Neuronal stem cell (in vitro differentiated cells): ENCODE measurements at places on chromosomes 1 and 21.

- no peak for DNase-seq
Observed at GRCh38 chr1:231390071-231390470, 32.0 kb downstream of the EGLN1 start.

- DNase-seq: no peak
Observed at GRCh38 chr21:41961282-41961701, 7.5 kb upstream of the C2CD2 start.

DNA sequence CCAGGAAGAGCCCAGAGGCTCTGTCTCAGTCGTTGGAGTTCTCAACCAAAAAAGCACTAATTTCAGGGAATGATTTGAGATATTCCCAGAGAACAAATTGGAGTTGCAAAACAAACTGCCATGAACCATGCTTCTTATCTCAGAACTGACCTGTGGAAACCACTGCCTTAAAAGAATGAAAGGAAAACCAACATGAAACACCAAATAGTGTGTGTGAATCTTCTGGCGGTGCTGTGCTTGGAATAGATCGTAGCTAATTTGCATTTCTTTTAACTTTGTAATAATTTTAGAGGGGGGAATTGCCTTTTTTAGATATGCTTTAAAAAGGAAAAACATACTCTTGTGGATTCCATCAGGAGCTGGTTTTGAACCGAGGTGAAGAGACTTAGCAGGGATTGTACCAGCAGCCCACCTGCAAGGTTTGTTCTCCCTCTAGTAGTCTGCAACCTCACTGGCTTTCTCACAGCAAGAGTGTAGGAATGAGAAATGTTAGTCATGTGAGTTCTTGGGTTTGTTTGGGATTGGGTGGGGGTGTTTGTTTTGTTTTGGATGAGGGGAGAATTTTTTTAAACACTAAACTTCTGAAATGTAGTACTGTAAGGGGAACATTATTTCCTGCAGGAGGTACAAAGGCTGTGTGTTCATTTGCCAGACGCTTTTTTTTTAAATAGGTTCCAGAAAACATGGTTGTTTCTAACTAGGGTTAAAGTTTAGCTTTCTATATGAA, 45.7 kb upstream of the ANGPTL1 start:
- DNase-seq: no peak

DNA sequence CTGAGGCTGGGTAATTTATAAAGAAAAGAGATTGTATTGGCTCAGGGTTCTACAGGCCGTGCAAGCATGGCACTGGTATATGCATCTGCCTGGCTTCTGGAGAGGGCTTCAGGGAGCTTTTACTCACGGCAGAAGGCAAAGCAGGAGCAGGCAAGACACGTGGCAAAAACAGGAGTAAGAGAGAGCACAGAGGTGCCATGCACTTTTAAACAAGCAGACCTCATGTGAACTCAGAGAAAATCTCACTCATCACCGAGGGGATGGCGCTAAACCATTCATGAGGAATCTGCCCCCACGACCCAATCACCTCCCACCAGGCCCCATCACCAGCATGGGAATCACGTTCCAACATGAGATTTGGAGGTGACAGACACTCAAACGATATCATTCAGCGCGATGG, 400.7 kb upstream of the RUNX1 start:
- DNase-seq: no peak

DNA sequence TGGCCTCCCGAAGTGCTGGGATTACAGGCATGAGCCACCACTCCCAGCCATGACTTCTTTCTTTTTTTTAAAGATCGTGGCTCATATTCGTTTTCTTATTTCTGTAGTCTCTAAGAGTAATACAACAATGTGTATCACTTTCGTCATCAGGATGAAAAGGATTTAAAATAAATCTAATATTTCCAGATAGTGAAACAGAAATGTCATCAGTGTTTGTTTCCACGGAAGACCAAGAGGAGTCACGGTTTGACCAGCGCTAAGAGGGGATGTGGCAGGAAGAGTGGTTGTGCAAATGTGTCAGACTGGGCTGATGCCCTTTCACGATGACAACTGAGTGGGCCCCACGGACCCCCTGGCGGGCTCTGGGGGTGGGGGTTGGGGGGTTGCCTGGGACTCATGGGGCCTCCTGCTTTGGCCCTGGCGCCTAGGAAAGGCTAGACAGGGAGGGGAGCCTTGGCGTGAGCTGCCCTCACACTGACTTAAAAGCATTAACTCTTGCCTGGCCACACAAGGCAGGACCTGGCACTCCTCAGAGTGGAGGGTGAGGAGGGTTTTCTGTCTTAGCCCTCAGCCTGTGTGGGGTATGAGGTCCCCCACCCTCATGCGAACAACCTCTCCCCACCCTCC, 8.4 kb downstream of the SOX13 start:
- DNase-seq: no peak

- DNase-seq: no peak
Observed at GRCh38 chr1:4309676-4310320, 344.6 kb upstream of the AJAP1 start.

DNA sequence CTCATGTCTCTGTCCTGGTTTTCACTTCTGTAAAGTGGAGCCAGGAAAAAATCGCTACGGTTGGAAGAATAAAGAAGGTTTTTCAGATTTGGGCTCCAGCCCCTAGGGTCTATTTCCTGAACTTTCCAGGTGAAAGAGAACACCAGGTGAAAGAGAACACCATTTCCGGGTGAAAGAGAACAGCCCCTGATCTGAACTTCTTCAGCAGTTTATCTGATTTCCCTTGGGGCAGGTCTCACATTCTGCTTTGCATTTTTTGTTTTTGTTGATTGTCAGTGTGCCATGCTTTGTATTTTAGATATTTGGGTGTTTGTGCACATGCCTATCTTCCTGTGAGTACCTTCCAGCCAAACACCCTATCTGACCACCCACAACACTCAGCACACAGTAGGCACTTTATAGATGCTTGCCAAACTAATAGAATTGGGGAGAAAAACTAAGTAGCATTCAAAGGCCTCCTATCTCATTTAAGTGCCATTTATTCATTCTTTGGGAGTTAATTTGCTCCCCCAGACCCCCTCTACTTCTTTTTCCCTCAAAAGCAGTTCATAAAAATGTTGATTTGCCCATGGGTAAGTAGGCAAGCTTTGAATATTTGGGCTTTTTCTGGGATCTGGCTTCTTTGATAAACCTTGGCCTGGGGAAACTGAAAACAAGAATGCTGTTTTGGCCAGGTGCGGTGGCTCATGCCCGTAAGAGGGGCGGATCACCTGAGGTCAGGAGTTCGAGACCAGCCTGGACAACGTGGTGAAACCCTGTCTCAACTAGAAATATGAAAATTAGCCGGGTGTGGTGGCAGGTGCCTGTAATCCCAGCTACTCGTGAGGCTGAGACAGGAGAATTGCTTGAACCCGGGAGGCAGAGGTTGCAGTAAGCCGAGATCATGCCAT, 2.2 kb downstream of the NAV1 start:
- no peak for DNase-seq

GRCh38 chr1:57072401-57073110, 106.7 kb upstream of the C8B start:
- no peak for DNase-seq

DNA sequence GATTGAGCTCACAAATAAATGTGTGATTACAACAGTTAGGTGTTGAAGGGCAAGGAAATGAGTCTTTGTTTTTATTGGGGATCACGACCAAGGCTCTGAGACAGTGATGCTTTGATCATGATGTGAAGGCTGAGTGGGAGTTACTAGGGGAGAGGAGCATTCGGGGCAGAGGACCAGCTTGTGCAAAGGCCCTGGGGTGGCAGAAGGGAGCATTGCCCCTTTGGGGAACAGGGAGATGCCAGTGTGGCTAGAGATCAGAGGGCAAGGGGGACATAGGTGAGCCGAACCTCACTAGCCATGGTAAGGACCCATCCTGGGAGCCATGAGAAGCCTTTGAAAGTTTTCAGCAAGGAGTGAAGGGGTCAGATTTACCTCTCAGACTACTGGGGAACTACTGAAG, 31.1 kb downstream of the TNFRSF8 start:
- no peak for DNase-seq

- DNase-seq: no peak
Observed at GRCh38 chr1:10063878-10064277, 31.1 kb downstream of the UBE4B start.

DNA sequence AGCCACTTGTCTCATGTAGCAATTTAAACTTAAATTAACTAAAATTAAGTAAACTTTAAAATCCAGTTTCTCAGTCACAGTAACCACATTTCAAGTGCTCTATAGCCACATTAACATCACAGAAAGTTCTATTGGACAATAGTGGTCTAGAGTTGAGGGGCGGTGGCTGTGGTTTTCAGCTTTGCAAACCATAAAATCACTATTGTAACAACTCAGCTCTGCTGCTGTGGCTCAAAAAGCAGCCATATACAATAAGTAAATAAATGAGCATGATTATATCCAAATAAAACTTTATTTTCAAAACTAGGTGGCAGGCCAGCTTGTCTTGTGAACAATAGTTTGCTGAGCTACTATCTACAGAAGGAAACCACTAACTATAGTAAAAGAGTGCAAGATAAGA, 43.4 kb upstream of the C1orf53 start:
- no peak for DNase-seq

- DNase-seq: no peak
Observed at GRCh38 chr1:91742848-91743292, 143.1 kb downstream of the TGFBR3 start.

GRCh38 chr21:39121600-39122355, 61.5 kb downstream of the PSMG1 start:
- DNase-seq: no peak

DNA sequence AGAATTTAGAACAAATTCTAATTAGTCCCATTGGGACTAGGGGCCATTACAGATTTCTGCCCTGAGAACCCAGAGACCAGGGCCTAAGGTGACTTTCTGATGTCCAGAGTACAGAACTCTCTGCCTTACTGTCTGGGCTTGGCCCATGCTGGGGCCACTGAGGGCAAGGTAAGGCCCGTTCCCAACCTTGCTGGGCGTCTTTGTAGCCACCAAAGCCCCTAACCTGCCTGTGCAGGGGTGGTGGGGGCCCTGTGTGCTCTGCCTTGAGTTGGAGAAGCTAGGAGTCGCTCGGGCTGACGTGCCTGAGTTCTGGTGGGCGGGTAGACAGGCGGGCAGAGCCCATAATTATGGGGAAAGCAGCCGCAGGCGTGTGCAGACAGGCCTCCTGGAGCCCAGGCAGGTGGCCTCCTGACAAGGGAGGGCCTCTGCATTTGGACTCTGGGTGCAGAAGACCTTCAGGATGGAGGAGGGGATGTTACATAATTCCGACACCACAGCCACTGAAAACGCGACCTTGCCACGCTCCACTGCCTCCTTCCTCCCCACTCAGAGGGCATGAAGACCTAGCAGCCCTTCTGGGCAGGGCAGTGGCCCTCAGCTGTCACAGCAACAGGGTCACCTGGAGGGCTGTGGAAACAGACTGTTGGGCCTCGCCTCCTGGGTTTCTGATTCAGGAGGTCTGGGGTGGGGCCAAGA, 239.9 kb upstream of the TMEM51 start:
- no peak for DNase-seq

GRCh38 chr1:63255153-63255552, 67.2 kb upstream of the FOXD3 start:
- no peak for DNase-seq

- no peak for DNase-seq
Observed at GRCh38 chr1:25816112-25816718, 3.5 kb upstream of the MTFR1L start.

DNA sequence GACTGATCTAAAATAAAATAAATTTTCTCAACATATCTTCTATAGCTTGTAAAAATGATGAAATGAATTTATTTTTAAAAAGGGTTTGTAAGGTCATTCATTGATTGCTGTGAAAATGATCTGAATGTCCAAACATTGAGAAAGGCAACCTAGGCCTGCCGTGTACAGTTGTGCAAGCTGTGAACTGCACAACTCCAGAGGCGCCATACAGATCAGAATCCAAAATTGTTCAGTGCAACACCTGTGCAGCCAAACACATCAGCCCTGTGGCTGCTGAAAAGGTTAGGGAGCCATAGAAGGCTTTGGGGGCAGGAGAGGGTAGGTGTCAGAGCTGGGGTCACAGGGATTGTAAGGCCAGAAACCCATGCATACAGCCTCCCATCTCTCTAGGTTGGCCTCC, 9.9 kb upstream of the ZC3H12A start:
- no peak for DNase-seq

GRCh38 chr1:27428316-27429028, 36.0 kb downstream of the GPR3 start:
- no peak for DNase-seq

- no peak for DNase-seq
Observed at GRCh38 chr1:22256213-22256512, 113.3 kb upstream of the WNT4 start.

DNA sequence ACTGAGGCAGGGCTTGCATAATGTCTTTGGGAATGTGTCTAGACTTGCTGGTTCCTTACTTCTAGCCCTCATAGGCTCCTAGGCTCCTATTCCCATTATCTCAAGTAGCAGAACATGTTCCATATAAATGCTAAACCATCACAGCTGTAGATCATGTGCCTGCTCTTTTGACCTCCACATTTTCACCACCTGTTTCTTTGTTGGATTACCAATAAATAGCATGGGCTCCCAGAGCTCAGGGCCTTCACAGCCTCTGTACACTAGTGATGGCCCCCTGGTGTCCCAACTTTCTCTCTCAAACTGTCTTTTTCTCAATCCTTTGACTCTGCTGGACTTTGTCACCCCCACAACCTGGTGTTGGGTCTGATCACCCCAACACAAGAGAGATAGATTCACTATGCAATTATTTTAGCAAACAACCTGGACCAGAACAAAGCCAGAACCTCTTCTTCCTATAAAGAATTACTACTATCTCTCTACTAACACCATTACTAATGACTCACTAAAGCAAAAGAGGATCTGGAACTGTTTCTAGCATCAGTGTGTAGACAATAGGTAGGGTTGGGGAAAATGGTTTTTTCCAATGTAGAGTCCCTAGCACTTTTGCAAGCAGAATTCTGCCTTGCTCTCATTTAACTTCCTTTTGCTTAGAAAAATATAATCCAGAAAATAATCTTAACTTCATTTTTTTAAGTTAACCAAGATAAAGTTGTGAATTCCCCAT, 51.7 kb downstream of the WLS start:
- DNase-seq: no peak

DNA sequence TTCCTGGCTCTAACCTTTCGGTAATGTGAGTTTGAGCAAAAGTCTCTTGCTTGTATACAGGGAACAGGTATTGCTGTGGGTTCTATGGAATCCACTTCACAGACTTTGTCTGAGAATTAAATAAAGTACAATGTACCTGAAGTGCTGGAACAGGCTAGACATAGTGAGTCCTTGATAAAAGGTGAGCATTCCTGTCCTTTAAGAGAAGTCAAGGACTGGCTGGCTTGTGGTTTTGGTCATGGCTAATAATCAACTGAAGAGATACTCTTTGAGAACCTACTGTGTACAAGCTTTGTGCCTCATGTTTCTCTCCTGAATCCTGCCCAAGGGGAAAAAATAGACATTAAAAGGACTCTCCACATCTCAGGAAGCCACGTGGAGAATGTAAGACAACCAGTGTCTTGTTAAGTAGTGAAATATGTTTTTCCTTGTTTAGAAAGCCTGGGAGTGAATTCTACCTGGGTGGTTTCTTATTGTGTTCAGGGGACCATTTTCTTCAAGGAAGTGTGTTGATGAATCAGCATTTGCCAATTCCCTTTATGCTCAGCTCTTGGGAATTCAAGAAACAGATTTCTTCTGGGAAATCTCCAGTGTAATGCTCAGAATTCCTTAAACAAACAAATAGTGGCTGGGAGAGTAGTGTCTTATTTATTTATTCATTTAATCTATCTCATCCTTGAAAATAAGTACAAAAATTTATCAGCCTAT, 55.2 kb upstream of the PLD5 start:
- DNase-seq: no peak
